Stimulated activated CD4-positive, alpha-beta T cell treated with anti-CD3 and anti-CD28 coated beads, Interleukin-4, amount 100 ng/mL, for 4 hours (primary cell): ENCODE measurements at places on chromosomes 4 and X.

DNA sequence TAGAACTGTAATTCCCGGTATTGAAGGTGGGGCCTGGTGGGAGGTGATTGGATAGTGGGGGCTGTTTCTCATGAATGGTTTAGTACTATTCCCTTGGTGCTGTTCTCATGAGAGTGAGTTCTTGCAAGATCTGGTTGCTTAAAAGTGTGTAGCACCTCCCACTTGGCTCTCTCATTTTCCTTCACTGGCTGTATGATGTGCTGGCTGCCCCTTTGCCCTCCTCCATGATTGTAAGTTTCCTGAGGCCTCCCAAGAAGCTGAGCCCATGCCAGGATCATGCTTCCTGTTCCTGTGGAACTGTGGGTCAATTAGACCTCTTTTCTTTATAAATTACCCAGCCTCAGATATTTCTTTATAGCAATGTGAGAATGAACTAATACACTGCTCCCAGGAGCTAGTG, 8.7 kb downstream of the ANXA10 start:
- no peak for DNase-seq

DNA sequence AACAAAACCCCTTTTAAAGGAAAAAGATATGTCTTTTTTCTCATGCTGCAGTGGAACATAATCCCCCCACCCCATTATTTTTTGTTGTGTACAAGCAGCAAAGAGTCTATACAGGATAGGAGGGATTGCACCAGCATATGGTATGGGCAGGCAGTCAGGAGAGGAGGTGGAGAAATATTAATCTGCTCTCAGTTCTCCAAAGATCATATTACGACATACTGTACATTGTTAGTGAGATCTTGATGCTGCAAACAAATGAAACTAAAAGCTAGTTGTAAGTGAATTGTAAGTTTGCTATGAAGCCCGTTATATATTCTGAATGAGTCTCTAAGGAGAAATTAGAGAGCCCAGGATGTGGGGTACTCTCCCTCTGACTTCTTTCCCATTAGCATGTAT, 75.3 kb downstream of the RAPGEF2 start:
- no peak for DNase-seq

GRCh38 chrX:15973946-15974345, 119.3 kb upstream of the AP1S2 start:
- no peak for DNase-seq

DNA sequence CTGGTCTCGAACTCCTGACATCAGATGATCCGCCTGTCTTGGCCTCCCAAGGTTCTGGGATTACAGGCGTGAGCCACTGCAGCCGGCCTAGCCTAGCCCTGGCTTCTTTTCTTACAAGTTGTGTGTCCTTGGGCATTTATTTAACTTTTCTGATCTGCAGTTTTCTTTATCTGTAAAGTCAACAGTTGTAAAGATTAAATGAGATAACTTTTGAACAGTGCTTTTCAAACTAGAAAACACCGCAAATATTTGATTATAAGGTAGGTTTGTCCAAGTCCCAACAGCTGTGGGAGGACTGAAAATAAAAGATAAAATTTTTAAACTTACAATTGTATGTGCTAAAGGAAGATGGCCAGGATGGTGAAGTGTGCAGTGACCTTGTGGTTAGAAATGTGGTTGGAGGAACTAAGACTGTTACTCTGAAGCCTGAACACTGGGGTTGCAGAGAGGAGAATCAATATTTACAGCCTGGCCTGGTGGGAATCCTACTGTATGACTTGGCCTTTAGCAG, 44.8 kb downstream of the GSX2 start:
- DNase-seq: no peak

GRCh38 chr4:100876546-100876945, 358.7 kb upstream of the EMCN start:
- DNase-seq: no peak

GRCh38 chr4:77342170-77342810, 185.3 kb downstream of the CCNG2 start:
- no peak for DNase-seq

DNA sequence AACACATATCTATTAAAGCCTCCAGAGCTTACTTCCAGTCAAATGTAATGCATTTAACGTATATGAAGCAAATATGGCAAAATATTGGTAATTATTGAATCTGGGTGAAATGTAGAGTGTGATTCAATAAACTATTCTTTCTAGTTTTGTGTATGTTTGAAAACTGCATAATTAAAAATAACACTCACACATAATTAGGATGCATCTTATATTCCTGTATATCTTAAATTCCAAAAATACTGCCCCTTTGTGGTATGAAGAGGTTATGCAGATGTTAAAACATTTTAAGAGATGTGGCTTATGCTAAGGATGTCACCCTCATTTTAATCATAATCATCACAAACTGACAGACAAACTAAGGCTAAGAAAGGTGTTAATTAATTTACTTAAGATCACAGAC, 182.9 kb downstream of the COX18 start:
- no peak for DNase-seq

- no peak for DNase-seq
Observed at GRCh38 chr4:118018381-118019145, 15.7 kb upstream of the NDST3 start.

DNA sequence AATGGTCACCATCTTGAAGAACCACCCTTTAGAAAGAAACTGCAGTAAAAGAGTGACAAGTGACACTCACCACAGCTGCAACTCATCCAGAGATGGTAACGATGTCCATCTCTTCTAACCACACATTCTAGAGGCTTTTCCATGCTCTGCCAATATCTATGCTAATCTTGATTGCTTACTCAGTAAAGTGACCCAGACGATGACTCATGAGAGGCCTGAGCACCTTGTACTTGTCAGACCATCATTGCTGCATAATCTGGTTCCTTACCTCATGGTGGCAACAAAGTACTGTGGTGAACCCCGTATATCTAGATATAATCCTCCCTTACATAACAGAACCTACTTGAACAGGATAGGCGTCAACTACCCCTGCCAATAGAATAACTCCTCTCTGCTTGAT, 75.6 kb downstream of the CCNG2 start:
- no peak for DNase-seq

- peak; percentile 64 for DNase-seq
Observed at GRCh38 chrX:107678957-107679740, 50.8 kb downstream of the PRPS1 start.

GRCh38 chr4:118322831-118323502, 29.8 kb downstream of the PRSS12 start:
- no peak for DNase-seq

- no peak for DNase-seq
Observed at GRCh38 chrX:94524867-94525266, 850.9 kb downstream of the FAM133A start.

DNA sequence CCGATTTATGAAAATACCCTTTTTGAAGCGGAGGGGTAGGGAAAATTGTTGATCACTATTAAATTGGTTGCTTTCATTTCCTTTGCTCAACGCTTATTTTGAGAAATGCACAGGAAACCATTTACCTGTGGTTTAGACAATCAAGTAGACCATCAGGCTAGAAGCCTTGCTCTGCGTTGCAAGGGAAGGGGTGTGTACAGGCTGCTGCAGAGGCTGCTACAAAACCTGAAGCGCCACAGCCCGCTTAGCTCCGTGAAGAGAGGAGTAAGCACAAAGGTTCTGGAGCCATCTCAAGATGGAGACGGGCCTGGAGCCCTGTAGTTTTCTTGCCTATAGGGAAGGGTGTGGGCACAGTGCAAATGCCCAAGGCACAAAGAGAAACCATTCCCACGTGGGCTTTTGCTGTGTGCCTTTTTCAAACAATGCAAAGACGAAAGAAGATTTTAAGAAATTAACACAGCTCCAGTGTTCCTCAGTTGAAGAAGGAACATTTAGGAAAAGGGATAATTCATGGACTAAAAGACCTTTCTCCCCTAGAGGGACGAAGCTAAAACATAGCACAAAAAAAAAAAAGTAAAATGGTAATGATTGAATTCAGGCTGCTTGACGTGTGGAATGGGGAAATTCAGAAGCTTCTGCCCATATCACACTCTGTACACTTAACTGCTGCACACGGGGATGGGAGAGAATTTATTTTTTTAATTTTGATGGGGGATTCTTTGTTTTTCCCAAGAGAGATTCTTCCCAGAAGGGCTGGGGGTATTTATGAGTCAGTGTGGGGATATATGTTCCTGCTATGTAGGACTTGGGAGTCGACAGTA, 3.5 kb downstream of the TMSB4X start:
- DNase-seq: peak; percentile 71

DNA sequence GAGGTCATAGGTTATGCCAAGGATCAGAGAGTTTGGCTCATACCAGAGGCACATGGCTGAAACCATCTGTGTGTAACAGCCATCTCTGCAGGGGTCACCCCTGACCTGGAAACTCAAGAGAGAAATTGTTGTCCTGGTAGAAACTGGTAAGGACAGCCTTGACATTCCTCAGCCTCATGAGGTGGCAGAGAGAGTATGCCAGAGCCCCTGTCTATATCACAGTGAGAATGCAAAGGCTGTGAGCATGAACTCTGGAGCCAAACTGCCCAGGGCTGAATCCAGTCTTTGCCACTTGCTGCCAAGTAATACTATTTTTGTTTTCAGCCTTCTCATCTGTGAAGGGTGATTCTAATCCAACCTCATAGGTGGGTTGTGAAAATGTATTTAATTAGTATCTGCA, 37.1 kb upstream of the CCDC149 start:
- no peak for DNase-seq

GRCh38 chr4:2284934-2285612, 23.2 kb upstream of the MXD4 start:
- no peak for DNase-seq

DNA sequence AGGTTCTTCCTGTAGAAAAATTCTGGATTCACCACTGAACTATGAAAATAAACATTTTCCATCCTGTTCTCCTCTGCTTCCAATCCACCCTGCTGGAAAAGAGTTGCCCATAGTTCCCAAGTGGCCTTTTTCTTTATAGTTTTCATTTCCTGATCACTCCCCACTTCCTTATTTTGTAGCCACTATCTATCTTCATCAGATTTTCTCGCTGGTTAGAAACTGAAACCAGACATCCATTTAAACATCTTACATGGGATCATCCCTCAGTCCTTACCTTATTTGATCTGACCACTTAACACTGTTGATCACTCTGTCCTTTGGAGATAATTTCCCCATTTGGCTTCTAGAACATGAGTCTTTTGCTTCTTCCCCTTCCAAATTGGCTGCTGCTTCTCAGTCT, 42.2 kb upstream of the SCOC start:
- DNase-seq: no peak

GRCh38 chr4:1404573-1405253, 1.5 kb downstream of the NKX1-1 start:
- no peak for DNase-seq
